Substantia nigra (tissue), 51 donors: ENCODE measurements at places on chromosomes 6 and 20.

DNA sequence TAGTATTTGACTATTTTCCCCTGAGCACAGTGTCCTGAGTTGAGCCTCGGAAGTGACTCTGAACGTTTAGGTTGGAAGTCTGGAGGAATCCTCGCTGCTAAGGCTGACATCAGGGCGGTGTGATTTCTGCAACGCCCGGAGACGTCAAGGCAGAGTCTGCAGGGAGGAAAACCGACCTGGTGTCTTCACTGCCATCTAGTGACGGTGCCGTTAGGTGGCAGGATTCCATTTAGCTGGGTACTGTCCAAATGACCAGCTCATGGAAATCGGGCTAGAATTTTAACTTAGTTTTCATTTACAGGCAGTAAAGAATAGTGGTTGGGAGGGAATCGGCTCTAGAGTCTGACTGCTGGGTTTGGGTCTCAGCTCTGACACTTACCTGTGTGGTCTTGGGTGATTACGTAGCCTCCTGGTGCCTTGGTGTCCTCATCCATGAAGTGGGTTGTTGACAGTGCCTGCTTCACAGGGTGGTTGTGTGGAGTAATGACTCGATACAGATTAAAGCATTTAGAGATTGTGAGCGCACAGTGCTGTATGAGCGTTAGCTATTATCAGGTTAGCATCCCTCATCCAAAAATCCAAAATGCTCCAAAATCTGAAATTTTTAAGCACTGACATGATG, 35.0 kb downstream of the FOXF2 start:
- DNase-seq: peak; percentile 7

DNA sequence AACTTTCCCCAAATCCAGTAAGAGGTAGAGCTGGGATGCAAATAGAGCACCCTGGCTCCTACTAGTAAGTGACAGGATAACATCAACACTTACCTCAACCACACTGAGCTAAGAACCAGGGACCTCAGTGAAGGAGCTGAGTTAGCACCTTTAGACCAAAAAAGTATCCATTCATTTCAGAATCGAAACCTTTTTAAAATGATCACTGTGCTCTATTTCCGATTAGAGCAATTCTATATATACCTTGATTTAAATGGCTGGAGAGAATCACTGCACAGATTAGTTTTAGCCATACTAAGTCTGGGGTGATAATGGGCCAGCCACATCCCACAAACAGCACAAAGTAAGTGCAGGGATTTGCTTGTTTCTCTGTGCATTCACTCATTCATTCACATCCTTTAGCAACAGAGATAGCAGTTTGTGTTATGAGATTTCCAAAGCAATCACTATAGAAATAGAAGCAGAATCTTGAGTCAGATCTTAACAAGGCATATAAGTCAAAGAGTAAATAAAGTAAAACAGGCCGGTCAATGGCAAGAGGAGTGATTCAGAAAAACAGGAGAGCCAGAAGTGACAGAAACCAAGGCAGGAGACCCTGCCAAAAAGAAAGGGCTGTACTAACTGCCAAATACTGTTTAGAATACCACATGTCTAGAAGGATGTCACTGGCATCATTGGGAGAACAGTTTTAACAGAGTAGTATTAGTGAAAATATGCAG, 136.3 kb downstream of the KIF13A start:
- DNase-seq: no peak

DNA sequence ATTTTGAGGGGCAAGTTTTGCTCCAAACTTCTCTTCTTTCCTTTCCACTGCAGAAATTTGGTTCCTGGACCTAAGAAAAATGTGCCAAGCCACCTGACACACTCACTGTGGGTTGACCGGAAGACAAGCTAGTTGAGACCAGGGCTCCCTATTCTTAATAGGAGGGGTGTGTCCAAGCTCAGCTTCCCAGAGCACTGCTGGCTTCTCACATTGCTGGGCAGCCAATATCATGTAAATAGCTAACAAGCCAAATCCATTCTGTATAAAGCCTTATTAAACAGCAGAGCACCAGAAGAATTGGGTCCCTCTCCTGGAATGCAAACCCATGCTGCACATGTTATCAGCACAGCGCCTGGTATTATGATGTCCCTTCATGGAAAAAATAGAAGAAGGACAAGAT, 17.0 kb upstream of the SAMD3 start:
- DNase-seq: no peak

- DNase-seq: no peak
Observed at GRCh38 chr6:107786179-107786578, 37.9 kb downstream of the SCML4 start.

GRCh38 chr6:137925141-137925698, 58.2 kb downstream of the TNFAIP3 start:
- DNase-seq: no peak

DNA sequence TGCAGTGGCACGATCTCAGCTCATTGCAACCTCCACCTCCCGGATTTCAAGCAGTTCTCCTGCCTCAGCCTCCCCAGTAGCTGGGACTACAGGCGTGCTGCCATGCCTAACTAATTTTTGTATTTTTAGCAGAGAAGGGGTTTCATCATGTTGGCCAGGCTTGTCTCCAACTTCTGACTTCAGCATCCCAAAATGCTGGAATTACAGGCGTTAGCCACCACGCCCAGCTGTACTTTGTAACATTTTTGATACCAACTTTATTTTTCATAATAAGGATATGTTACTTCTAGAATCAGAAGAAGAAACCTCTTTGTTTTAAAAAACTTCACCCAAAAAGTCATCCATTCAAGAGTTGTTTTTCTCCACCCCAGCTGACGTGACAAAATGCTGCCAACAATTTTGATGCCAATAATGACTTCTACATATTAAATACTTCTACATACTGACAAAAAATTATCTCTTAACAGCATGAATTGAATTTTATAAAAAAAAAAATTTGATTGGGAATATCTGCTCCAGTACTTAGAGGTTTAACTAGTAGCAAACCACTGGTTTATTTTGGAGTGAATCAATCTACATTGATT, 22.5 kb upstream of the PRIM2 start:
- DNase-seq: no peak

GRCh38 chr20:4418141-4418540, 303.6 kb upstream of the PRND start:
- DNase-seq: no peak

DNA sequence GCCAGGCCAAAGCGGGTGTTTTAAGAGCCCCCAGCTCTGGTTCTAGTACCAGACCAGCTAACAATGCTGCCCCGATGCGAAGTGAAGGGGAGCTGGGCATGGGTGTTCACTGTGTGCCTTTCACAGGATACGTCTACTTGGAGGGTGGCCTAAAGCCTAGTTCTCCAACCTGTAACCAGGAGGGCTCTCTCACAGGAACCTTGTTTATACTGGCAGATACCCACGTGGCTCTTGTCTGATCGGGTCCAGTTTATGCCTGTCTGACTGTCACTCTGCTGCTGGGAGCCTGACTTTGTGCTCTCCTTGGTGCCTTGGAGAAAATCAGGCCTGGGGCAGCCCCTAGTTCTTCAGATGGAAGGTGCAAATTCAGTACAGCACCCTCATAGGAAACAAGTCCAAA, 60.2 kb upstream of the RNF144B start:
- no peak for DNase-seq
